Activated T-cell treated with anti-CD3 and anti-CD28 coated beads, Interleukin-2, amount 50 U/mL, for 72 hours (primary cell): ENCODE measurements at places on chromosomes 7 and 10. TPM values are rescaled to one million over a fixed set of nuclear protein-coding genes. Genes with fewer than 3 reads are reported as not detected.

SUFU gene
- total RNA-seq: 9.1 TPM

GIMAP4 gene
- total RNA-seq: 114 TPM

TSPAN33 gene
- total RNA-seq: 31.5 TPM

MYO3A gene
- not detected for total RNA-seq

DNA sequence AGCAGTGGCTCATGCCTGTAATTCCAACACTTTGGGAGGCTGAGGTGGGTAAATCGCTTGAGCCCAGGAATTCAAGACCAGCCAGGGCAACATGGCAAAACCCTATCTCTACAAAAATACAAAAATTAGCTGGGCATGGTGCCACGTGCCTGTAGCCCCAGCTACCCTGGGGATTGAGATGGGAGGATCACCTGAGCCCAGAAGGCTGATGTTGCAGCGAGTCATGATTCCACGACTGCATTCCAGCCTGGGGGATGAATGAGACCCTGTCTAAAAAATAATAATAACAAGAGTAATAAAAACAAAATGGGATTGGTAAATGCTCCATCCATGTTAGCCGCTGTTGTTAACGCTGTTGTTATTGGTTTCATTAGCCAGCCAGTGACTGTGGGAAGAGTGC lies 1.3 kb upstream of the HKDC1 start:
- H3K27me3 ChIP-seq: peaks cover 8% of the 10 kb centered on the region
- H3K4me3 ChIP-seq: no peak overlapping the region
- no peak overlapping the region for H3K27ac ChIP-seq
- no peak for DNase-seq
- peaks cover 45% of the 10 kb centered on the region for H3K4me1 ChIP-seq
- no peaks in the 10 kb centered on the region for H3K36me3 ChIP-seq

DNA sequence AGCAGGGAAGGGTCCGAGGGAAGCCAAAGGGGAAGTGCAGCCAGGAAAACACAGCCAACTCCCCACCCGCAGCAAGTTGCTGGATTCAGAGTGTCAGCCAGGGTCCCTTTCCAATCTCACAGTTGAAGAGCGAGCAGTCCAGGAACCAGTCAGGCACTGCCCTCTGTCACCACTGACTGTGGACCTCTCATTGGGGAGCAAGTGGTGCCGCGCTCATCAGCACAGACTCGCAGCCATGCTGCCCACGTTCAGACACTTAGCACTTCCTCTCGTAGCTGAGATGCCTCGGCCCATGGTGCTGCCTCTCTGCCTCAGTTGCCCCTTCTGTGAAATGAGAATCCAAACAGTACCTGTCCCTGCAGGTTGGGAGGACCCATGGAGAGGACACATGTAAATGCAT lies 123.6 kb upstream of the CHST15 start:
- H3K27me3 ChIP-seq: peaks cover 12% of the 10 kb centered on the region
- no peak overlapping the region for H3K27ac ChIP-seq
- H3K4me3 ChIP-seq: no peak overlapping the region
- H3K4me1 ChIP-seq: peaks cover 3% of the 10 kb centered on the region

- H3K4me1 ChIP-seq: peaks cover 8% of the 10 kb centered on the region
- DNase-seq: no peak
- H3K27me3 ChIP-seq: peaks cover 54% of the 10 kb centered on the region
Measured at GRCh38 chr7:115475761-115476385, 554.0 kb downstream of the MDFIC start.
